Left lung (tissue), 14 donors: ENCODE measurements at places on chromosomes 4 and X.

- no peak for DNase-seq
Measured at GRCh38 chr4:118765399-118765798, 70.5 kb downstream of the SEC24D start.

DNA sequence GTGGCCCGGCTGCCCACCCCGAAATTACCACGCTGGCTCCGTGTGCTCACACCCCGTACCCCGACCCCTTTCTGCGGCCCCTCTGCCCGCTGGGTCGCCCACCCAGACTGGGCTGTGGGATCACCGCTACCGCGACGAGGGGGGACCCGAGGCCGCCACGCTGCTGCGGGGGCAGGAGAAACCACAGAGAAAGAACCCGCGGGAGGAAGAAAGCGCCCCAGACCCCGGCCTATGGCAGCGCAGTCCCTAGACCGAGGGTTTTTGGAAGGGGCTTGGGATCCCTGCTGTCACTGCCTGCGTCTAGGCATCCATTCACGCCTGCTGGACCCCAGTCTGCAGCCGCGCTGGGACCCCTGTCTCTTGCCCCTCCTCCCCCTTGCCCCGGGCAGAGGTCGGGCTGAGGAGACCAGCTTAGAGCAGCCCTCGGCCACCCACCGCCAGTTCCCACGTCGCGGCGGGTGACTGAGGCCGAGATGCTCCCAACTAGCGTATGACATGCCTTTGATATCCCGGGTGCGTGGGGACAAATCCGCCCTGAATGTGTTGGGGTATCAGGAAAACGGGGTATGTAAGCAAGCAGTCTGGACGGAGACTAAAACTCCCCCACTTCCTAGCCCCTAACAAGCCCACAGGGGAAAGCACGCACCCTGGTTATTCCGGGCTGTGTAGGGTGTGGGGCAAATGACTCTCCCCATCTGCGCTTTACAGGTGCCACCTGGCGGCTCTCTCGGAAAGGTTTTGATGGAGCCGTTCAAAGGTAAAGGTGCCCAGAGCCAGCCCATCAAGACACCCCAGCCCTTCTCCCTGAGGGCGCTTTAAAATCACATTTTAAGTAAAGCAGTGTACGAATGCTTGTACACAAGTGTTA lies 862 bp upstream of the INPP4B start:
- DNase-seq: peak; percentile 58

GRCh38 chr4:120809518-120809917 lies 113.0 kb downstream of the PRDM5 start:
- DNase-seq: no peak

GRCh38 chr4:148044089-148044911 lies 312.4 kb downstream of the ARHGAP10 start:
- no peak for DNase-seq

DNA sequence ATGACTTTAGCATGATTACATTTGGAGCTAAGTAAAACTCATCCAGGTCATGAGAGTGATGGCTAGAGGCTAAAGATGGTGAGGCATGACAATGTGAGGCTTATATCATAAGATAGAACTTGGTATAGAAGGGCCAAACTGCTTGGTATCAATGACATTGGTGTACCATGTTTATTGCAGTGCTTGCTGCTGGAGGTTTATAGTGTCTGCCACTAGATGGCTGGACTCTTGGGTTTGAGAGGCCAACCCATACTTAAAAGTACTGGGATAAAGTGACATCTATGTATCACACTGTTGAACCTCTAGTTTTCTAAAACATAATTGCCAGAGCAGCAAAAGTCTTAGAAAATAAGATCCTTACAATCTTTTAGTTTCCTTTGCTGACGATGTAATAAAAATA lies 83.0 kb upstream of the TACR3 start:
- DNase-seq: no peak

DNA sequence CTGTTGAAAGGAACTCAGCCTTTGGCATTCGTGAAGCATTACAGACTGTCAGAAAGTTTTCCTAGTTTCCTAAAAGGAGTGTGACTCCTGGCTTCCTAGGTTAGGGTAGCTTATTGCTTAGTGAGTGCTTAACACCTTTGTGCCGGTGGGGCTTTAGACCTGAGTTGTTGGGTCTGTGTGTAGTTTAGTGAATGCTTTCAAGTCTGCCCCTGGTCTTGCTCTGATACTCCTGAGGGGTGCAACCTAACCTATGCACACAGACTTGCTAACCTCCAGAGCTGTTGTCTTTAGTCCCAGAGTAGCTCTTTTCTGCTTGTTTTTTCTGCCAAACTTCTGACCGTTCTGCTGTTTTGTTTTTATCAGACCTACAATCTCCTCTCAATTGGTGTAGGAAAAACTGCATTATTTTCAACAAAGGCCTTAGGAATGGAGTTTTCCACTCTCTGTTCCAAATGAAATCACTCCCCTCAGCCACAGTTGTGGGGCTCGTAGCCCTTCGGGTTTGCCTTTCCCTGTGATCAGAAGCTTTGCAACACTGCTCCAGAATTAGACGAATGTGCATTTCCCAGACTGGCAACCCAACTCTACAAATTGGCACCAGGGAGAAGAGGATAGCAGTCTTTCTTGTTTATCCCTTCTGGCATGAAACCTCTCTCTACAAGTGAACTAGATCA lies 1399.1 kb upstream of the PCDH7 start:
- DNase-seq: no peak

- no peak for DNase-seq
Measured at GRCh38 chr4:1682860-1683259, 1.3 kb downstream of the FAM53A start.

DNA sequence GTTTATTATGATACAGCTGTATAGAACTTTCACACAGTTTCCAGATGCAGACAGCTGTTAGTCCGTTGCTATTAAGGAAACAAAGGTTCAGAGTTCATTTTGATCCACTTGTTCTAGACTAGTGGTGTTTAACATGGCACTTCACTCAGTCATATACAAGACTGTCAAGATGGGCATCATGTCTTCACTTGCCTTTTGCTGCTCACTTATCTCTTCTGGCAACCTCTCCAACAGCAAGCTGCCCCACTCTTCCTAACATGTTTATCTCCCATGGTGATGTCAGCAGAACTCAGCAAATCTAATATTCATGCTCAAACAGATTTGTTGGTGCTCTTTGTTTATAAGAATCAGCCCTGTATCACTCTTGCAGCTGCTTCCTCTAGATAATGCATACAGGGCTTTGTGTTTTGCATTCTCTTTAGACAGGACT lies 236.2 kb upstream of the HAND2 start:
- peak; percentile 82 for DNase-seq

GRCh38 chrX:75369721-75370120 lies 95.8 kb downstream of the UPRT start:
- peak; percentile 11 for DNase-seq

DNA sequence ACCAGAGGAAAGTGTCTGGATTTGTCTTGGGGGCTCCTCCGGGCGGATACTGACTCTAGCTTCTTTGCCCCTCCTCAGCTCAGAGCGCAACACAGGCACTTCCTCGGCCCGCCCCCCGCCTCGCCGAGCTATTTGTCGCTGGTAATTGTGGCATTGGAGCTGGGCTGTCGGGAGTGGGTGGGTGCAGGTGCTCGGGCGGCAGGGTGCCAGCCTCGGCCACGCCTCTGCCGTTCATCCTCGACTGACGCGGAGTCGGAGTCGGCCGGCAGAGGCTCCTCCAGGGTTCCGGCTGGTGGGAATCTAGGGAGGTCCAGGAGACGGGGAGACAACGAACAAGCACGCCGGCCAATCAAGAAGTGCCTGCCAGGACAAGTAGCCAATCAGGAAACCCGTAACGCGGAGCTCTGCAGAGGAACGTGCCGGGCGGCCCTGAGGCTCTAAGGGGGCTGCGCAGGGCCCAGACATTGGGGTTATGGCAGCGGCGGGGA lies 3.9 kb upstream of the SYN1 start:
- peak; percentile 49 for DNase-seq

DNA sequence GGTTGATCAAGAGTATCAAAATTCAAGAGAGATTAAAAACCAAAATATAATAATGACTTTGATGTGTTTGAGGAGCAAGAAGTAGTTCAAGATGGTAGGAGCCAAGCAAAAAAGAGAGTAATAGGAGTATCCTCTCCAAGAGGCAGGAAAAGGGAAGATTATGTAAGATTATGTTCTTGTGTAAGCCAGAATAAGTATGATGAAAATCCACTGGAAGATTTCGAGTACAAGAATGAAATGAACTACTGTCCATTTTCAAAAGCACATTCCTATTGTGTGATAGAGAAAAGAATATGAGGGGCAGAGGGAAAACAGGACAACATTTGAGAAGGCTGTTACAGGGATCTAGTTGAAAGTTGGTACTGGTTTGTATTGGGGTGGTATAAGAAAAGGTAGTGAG lies 659.6 kb upstream of the INTU start:
- DNase-seq: no peak

GRCh38 chrX:110331444-110332030 lies 13.7 kb upstream of the AMMECR1 start:
- DNase-seq: no peak

- DNase-seq: peak; percentile 91
Measured at GRCh38 chr4:140152751-140153418, 1.1 kb downstream of the MAML3 start.

GRCh38 chrX:129779747-129780146 lies at the start of gene SASH3:
TSS of gene SASH3 (plus strand) at chrX:129779949. CDS start at chrX:129780098, 149 bp downstream.
- no peak for DNase-seq

DNA sequence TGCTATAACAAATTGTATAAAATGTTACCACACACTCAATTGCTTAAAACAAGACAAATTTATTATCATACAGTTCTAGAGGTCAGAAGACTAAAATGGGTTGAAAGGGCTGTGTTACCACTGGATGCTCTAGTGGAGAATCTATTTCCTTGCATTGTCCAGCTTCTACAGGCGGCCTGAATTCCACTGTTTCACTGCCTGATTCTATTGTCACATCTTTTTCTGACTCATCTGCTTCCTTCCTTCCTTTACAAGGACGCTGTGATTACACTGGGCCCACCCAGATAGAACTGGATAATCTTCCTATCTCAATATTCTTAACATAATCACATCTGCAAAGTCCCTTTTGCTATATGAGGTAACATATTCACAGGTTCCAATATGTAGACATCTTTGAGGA lies 19.4 kb upstream of the ARMCX1 start:
- no peak for DNase-seq

DNA sequence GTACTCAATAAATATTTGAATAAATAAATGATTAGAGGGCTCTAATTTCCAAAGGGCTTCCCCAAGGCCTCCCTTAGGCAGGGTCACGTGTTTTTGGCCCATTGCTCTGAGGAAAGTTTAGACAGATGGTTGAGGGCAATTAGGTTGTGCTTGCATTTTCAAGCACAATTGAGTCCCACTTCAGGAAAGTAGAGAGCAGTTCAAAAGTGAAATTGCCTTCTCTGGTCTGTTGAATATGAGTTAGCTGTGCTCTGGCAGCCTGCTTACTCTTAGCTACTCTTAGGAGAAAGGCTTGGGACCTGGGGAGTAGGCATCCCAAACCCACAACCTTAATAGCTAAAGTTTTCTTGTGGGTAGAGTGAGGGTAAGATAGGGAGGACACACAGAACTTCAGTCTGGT lies 9.0 kb upstream of the DRP2 start:
- no peak for DNase-seq

- no peak for DNase-seq
Measured at GRCh38 chrX:47483306-47484268, 565 bp upstream of the ZNF41 start.

DNA sequence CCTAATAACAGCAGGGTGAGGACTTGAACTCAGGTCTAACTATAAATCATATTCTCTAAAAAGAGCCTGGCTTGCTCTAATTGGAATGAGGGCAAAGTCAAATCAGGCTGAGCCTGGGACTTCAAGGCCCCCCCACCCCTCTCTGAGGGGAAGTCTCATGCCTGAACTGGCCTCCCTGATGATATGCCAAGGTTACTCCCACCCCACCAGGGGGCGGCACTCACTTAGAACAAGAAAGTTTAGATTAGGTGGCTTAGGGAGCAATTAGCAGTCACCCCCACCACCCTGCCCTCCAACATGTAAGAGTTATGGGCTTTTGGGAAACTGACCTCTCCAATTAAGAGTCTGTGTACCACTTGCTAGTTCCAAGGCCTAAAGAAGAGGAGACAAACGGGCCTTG lies 2.7 kb downstream of the FOXO4 start:
- DNase-seq: peak; percentile 55

DNA sequence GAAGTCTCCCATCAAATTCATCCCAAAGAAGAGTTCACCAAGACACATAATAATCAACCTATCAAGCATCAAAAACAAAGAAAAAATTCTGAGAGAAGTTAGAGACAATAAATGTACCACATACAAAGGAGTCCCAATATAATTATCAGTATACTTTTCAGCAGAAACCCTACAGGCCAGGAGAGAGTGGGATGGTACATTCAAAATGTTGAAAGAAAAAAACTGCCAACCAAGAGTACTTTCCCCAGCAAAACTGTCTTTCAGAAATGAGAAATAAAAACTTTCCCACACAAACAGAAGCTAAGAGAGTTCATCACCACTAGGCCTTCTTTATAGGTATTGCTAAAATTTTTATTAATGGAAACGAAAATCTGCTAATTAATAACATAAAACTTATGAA lies 164.4 kb upstream of the LNX1 start:
- DNase-seq: no peak

DNA sequence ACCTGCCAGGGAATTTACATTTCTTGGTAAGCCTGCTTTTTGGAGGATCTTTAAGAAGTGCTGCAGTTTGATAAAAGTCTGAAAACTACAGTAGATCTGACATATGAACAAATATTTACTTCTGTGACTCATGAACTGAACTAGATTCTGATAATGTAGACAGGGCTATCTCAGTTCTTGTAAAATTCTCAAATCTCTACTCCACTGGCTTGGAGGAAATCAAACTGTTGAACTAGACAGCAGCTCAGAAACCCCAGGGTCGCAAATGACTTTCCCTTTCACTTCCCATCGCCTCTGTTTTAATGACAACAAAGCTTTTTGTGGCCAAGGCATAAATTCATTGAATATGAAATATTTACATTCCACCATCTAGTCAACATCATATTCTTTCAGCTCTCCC lies 15.4 kb upstream of the OCIAD1 start:
- no peak for DNase-seq

- no peak for DNase-seq
Measured at GRCh38 chrX:2965965-2966364, 36.8 kb upstream of the ARSD start.
